NCI-H446 treated with DMSO at 0.1 percent for 48 hours (cell line): ENCODE measurements at places on chromosomes 7 and 10.

GRCh38 chr7:155187061-155187785, 110.5 kb upstream of the INSIG1 start:
- DNase-seq, result no peak

GRCh38 chr7:67392596-67393438, 396.2 kb downstream of the TYW1 start:
- DNase-seq, result no peak

DNA sequence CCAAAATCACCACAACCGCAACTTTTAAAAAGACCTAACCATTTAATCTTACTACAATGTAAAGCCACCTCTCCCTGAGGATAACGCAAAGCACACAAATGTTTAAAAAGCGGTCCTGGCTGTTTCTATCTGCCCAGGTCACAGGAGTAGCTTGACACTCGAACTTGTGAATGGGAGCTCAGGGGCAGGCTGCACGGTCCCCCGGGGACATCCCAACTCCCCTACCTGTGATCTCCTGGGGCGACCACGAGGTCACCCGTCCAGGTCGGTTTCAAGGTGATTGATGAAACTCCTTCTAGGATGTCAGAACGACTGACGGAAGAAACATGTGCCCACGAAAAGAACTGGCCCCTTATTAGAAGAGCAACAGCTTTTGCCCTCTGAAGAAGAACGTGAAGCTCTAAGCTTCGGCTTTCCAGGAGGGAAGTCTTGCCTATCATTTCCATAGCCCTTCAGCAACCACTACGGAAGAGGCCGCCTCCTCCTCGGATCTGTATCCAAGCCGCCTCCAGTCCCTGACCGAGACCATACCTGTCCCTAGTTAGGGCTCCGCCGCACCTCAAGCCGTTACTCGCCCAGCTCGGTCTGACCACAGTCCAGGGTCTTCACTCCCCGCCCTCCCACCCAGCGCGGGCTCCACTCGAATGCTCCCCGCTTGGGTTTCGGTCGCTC, 459 bp downstream of the CYCS start:
- no peak for DNase-seq

DNA sequence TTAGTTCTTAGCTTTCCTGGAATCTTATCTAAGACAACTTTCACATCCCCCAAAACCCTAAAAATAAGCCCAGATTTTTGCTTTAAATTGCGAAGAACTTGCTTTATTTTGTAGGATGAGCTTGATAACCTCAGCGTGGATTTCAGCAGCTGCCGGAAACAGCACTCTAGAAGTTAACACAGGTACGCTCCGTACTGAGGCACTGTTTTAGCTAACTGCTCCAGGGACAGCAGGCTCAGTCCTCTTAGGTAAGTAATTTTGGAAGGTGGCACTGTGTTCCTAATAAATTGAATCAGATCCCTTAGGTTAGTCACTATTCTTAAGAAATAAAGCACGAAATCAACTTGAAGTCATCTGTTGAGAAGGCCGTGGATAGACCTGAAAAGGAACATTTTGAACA, 2.2 kb upstream of the AUTS2 start:
- DNase-seq, result no peak

GRCh38 chr7:64574540-64575099, 11.7 kb upstream of the ZNF680 start:
- no peak for DNase-seq

GRCh38 chr10:58237014-58237834, 30.5 kb downstream of the IPMK start:
- DNase-seq, result no peak

- DNase-seq, result no peak
Measured at GRCh38 chr7:36589391-36589790, 134.9 kb downstream of the AOAH start.

GRCh38 chr7:130904792-130905191, 170.8 kb upstream of the KLF14 start:
- DNase-seq, result no peak

DNA sequence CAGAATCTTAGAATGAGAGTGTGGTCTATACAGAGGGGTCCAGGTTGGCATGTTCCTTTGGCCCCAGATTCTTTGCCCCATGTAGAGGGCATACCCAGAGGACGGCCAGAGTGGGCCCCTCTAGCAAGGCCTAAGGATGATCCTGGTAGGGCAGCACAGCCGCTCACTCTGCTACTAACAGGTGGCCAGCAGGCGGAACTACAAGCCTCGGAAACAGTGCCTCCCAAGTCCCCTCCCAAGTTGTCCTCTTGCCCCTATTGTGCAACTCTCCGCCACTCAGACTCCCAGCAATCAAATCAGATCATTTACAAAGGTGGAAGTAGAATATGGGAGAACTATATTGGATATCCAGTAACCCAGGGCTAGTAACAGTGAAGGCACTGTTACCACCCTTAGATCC, 107.4 kb downstream of the STRA8 start:
- no peak for DNase-seq

DNA sequence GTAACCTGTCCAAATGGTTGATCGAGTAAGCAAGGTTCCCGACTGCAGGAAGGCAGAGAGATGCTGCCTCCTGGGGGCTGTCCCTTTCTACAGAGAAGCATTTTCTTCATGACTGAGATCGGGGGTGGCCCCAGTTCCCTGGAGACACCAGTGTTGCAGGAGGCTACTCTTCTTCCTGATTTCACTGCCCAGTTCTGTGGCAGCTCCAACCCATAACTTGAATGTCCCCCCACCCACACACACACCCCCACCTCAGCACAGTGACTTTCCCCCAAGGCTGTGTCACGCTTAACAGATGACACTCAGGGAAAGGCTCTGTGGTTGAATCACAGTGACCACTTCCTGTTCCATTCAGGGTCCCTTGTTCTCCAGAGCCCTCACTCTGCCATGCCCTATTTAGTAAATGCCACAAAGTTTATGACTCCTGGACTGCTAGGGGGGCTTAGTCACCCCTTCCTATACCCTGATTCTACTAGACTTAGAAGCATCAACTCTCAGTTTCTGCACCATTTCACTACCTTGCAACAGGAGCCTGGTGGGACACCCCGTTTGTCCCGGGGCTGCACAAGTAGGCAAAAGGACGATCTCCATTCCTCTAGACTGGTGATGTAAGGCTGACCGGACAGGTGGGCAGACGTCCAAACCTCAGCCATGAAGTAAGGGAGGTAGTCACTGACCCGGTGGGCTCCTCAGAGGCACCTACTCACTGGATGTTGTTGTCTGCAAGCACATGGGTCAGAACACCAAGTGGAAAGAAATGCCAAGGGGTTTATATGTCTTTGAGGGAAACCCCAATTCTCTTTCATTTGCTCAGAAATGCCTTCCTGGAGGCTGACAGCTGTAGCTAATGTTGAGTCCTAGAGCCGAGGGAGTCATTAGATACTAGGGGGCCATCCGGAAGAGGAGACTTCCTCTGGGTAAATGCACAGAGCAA, 31.3 kb upstream of the SMC3 start:
- DNase-seq, result no peak

DNA sequence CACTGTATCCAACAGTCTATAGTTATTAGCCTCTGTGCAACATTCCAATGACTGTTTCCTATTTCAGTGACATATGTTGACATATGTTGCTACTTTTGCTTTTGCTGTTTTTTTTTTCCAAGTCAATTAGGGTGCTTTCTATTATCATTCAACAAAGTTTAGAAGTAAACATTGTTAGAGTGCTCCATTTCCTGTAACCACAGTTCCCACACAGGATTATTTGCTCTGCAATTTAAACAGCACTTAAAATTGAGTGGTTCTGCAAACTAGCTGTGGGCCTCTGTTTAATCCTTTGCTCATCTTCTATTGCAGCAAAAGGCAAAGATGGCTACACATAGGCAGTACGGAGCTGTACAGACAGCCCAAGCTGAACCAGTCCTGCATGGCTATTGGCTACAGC, 46.5 kb upstream of the PTN start:
- no peak for DNase-seq

GRCh38 chr10:16770670-16771069, 46.6 kb downstream of the RSU1 start:
- no peak for DNase-seq

DNA sequence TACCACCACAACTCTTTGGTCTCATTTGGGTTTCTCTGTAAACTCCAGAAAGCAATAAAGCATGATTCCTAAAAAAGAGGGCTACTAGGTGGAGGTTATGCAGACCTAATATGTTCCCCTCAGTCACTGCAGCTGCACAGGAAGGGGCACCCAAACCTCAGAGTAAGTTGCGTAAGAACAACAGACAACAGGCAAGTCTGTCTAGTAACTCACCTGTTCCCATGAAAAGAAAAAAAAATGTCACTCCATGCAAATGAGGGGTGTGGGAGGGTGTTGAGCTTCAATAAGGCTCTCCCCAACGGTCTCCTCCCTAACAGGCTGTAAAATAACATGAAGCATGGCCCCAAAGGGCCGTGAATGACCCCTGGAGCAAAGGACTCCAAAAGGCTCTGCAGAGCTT, 461.4 kb downstream of the KCNMA1 start:
- DNase-seq, result no peak

- no peak for DNase-seq
Measured at GRCh38 chr10:60808036-60808435, 29.8 kb downstream of the CDK1 start.

- DNase-seq, result no peak
Measured at GRCh38 chr10:119190353-119190752, 11.7 kb upstream of the PRDX3 start.

DNA sequence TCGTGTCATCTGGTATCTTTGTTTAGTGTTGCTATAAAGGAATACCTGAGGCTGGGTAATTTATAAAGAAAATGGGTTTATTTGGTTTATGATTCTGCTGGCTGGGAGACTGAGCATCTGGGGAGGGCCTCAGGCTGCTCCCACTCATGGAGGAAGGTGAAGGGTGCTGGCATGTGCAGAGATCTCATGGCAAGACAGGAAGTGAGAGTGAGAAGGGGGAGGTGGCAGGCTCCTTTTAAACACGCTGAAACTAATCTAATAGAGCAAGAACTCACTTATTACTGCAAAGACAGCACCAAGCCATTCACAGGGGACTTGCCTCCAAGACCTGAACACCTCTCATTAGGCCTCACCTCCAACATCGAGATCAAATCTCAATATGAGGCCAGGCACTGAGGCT, 11.3 kb downstream of the OIT3 start:
- no peak for DNase-seq

- no peak for DNase-seq
Measured at GRCh38 chr10:21138769-21139340, 241.7 kb upstream of the NEBL start.

DNA sequence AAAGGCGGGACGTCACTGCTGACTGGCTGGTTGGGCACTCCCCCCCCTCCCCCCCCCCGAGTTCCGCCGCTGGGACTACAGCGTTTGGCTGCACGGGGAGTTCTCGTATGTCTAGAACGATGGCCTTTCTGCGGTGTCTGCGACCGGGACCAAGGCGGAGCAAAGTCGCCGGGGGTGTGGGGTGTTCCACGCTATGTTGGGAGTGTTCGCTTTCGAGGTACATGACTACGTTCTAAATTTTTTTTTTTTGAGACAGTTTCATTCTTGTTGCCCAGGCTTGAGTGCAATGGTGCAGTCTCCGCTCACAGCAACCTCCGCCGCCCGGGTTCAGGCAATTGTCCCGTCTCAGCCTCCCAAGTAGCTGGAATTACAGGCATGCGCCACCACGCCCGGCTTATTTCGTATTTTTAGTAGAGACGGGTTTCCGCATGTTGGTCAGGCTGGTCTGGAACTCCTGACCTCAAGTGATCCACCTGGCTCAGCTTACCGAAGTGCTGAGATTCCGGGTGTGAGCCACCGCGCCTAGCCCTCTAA, 573 bp upstream of the IDI1 start:
- no peak for DNase-seq

DNA sequence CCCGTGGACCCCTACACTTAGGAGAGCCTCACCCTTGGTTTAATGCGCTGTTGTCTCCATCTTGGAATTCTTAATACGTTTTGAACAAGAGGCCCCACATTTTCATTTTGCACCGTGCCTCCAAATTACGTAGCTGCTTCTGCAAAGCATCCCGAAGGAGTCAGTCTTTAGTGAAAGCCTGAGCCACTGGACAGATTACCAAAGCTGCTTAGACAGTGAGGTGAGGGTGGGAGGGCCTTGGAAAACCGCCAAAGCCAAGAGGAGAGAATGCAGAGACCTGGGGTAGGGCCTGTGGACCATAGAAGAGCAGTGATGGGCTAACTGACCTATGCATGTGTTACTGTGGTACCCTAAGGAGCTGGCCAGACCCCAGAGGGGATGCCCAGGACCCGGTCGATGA, 4.2 kb upstream of the TCAF1 start:
- DNase-seq, result no peak

DNA sequence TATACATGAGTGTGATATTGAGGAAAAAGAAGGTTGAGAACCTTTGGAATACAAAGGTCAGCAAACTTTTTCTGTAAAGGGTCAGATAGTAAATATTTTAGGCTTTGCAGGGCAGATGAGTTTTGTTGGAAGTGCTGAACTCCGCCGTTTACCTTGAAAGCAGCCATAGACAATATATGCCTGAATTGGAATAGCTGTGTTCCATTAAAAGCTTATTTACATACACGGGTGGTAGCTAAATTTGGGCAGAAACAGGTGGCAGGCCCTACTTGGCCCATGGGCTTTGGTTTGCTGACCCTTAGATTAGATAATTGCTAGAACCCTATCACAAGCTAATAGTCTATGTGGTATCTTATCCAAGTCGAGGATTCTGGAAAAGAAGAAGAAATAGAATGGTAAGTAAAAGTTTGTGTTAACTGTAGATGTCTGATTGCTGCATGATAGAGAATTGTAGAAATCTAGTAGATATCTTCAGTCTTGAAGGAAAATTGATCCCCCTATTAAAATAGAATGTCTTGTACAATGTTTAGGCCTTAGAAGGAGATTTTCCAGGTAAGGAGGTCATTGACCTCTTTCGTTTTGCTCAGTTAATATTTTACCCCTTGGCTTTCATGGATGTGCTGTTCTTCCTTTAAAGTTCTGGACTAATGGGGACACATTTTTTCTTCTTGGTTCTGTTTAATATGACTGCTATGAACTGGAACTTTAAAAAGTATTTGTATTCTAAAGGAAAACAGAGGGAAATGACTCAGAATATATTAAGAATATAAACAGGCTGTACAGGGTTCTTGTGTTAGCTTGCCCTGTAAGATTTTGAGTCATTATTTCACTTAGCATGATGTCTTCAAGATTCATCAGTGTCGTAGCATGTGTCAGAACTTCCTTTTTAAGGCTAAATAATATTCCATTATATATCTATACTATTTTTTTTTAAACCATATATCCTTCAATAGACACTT, 8.0 kb downstream of the RBM33 start:
- no peak for DNase-seq

GRCh38 chr7:132526111-132526740, 50.0 kb downstream of the PLXNA4 start:
- no peak for DNase-seq
